Lung microvascular endothelial cell (primary cell): ENCODE measurements at places on chromosomes 3 and 15. TPM values are rescaled to one million over a fixed set of nuclear protein-coding genes. Genes with fewer than 3 reads are reported as not detected.

GRCh38 chr3:9121366-9122001 lies 128.0 kb downstream of the SRGAP3 start:
- no peak for DNase-seq

DNA sequence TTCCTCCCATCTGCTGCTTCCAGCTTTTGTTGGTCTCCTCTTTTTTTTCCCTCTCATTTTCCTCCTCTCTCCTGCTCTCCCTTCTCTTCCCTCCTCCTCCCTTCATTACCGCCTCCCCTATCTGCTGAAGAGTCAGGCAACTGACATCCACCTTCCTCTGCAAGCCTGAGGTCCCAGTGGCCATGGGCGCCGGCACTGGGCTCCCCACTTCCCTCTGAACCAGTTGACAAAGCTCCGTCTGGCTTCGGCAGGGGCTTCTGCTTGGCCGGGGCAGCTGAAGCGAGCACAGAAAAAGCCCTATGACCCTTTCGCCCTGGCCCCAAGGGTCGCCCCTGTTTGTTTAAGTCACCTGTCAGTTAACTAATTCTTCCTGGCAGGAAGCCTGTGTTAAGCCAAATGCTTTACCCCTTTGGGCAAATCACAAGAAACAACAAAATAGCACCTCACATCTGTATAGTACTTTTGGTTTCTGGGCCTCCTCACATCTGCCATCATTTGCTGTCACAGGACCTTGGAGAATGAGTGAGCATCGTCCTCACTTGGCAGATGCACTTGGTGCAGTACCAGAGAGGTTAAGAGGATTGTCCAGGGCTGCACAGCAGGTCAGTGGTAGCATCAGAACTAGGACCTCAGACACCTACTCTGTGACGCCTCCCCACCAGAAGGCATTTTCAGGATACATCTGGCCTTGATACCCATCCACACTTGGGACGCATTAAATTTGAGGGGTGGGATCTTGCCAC lies 27.7 kb downstream of the ITGA11 start:
- DNase-seq = no peak

DNA sequence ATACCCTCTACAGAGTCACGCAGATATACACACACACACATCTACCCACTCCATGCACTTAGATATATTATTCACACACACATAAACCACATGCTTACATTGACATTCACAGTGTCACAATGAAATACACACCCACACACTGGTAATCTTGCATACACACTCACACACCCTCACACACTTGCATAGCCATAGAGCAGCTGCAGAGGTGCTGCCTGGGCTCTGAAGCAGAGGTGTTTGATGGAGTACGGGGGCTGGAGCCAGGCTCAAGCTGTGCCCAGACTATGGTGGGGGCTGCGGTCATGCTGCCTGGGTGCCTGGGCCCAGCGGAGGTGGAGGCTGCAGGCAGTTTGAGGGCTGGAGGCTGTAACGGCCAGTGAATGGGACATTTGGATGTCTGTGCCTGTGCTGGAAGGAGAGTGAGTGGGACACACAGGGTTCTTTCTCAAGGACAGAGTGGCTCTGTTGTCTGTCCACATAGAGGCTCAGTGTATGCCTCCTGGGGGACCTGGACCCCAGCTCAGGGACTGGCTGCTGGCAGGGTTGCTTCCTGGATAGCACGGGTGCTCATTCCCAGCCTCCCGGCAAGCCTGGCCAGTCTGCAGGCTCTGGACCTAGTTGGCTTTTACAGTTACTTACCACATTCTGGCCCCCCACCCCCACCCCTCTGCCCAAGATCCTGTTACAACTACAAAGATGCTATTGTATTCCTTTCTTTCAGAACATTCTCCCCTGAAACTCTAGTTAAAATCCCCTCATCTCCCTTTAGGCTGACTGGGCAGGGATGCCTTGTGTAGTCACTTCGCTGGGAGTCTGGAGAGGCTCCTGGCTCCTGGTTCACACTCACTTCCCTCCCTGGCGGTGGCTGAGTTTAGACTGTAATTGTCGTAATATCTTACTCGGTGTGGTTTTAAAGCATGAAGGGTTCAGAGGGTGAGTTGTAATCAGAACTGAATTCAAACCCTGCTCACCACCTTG lies 12.5 kb downstream of the GASK1A start:
- no peak for DNase-seq

DNA sequence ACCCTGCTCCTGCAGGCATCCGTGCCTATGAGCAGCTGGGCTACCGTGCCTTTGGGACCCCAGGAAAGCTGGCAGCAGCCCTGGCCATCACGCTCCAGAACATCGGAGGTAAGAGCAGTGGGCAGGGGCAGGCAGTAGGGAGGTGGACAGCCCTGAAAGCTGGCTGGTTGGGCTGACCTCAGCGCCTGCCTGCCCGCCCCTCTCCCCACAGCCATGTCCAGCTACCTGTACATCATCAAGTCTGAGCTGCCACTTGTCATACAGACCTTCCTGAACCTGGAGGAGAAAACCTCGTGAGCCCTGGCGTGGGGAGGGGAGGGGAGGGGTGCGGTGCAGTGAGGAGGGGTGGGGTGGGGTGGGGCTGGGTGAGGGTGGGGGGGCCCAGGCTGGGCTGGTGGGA lies 10.5 kb downstream of the SLC38A3 start:
- DNase-seq = no peak

DNA sequence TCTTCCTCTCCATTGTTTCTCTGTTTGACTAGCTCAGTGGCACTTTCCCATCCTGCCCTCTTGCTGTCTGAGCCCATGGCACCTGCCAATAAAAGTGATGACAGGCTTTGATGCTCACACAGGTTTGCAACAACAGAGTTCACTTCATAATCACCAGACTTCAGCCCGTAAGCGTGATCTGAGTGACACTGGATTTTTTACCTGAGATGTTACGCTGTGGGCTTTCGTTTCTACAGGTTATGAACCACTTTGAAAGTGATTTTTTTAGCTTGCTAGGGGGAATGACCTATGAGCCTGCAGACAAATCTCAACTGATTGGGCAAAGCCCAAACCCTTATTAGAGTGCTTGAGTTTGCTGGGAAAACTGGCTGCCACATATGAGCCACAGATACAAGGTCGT lies 173.9 kb upstream of the ICE2 start:
- DNase-seq = no peak

DNA sequence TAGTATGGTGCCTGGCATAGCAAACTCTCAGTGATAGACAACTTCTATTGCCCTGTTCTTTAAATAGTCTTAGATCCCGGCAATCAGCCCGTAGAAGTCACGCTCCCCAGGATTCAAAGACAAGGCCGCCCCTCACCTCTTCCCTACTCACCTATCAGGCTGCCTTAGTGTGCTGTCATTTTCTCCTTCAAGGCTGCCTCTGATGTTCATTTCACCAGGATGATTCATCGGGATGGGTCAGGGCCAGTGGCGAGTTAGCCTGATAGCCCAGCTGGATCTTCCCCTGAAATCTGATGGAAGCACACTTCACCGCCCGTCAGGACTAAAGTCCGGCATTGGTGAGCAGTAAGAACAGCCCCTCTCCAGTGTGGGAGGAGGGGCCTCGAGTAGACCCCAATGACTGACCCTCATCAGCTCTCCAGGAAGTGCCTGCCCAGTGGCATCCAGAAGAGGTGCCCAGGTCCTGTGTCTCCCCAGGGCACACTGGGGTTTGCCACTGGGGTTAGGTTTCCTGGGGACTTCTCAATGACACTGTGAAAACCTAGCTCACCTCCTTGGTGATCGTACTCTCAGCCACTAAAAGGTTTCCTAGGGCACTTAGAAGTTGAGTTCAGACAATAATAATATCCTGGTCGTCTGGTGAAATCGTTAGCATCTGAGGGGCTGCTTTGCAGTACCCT lies 37.5 kb downstream of the TPM1 start:
- no peak for DNase-seq

- DNase-seq = no peak
These were observed 336.0 kb upstream of the TRIM42 start for GRCh38 chr3:140341817-140342403.

DNA sequence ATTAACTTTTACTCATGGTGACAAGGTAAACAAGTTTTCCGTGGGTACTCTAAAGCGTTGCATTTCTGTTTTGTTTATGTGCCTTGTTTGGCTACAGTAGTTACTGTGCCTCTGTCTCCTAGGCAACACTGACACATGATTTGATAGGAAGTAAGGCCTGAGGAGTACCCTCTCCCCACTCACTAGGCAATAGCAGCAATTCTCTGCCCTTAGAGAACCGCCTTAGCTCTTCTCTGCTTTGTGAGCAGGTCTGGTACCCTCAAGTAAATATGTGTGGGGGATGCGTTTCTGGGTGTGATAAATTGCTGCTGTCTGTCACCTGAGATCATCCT lies at the start of gene IL5RA:
TSS of gene IL5RA (minus strand) at position 76 of the 332 bp plus-strand sequence. CDS start 5,390 bp downstream, outside the sequence.
- DNase-seq = peak; percentile 12

GRCh38 chr3:45066109-45066801 lies 40.2 kb downstream of the CLEC3B start:
- DNase-seq = no peak

- DNase-seq = peak; percentile 67
These were observed 5.5 kb downstream of the BMF start for GRCh38 chr15:40102897-40103858.

DNA sequence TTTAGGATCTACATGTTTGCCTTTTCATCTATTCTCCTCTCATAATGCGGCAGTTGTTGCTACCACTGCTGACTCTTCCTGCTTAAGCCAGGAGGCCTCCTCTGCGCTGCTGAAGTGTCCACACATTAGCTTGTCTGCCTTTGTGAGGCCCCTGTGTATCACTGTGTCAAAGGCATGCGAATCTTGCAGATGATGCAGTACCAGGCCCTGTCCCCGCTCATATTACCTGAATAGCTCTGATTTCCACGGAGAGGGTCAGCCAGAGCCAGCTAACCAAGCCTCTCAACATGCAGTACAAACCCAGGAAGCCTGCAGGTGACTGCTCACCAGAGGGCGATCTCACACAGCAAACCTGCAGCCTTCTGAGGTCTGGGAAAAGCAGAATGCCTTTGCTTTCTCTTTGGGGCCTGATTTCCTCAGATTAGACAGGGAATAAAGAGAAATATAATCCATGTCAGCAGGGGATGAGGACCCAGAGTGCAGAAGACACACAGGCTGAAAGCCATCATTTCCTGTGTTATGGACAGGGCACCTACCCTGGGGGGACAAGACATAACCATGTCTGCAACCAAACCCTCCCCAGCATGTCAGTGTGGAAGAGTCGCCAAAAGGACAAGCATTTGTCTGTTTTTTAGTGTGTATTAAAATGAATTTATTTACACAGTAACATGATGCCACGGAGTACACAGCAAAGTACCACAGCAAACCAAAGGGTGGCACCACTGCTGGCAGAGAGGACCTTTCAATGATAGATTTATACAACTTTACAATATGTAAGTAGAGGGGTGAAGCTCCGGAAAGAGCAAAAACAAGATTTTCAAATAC lies 36.8 kb upstream of the TSPAN3 start:
- peak; percentile 72 for DNase-seq

The SUCNR1 gene
- total RNA-seq = not detected in 2 replicates

The IQCF5 gene
- not detected in 2 replicates for total RNA-seq

The SPG21 gene
- 51.6 and 69.6 TPM in 2 replicates for total RNA-seq

The CCDC33 gene
- total RNA-seq = not detected in 2 replicates

The GCSAM gene
- not detected in 2 replicates for total RNA-seq
